ENCODE measurements at places on chromosomes 3 and 15.

- no peak for DNase-seq
Observed at GRCh38 chr15:72801590-72802325, 18.2 kb upstream of the ADPGK start.

DNA sequence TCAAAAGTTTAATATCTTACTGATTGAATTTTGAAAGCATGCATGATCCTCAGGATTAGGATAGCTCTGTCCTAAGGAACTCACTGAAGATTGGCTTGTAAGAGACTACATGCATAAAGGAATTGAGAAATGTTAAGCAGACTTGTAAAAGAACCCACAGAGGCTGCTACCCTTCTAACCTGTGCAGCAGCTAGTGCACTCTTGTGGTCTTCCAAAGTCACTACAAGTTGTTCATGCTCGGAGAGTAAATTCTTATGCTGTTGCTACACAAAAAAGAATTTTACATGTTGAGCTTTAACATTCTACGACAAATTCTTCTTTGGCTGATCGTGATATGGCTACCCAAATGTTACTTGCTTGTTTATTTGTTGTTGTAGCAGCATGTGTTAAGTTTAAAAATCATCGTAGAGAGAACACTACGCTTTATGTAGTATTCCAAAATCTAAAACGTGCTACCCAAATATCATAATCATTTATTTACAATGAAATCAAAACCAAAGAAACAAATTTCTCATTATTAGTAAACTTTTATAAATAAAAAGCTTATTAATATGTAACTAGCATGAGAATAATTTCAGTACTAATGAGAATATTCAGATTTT, 55.0 kb downstream of the GOLIM4 start:
- DNase-seq = peak; percentile 57

- no peak for DNase-seq
Observed at GRCh38 chr15:98501192-98501591, 147.1 kb upstream of the IGF1R start.

GRCh38 chr3:18649666-18650363, 224.7 kb upstream of the SATB1 start:
- DNase-seq = no peak

DNA sequence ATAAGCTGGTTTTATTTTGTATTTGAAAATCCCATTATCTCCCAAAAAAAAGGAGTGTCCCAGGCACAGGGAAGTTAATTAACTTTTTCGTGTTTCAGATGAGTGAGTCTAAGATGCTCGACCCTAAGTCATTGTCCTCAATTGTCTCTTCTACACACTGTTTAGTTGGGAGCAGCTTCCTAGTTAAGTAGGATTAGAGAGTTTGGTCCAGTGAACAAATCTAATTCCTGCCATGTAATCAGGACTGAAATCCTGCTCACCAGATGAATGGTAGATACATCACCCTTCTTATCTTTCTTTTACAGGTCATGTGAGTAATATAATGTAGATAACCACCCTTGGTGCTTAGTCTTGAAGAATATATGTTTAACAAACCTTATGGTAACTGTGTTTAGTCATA, 228.9 kb upstream of the MANF start:
- no peak for DNase-seq

DNA sequence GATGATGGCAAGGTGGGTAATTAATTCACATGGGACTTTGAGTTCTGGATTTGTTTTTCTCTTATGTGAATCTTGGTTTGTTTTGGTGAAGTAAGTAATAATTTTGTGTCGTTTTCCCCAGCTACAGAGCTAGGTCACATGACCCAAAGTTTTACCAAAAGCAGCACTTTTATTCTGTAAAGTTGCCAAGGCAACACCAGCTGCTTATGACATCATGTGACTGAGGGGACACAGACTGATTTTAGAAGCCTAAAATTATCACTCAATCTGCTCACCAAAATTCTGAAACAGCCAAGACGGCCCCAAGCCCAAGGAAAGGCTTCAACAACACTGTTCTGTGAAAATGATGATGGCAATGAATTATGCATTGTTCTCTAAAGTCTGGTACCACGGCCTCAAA, 63.9 kb downstream of the MEX3B start:
- DNase-seq = no peak

DNA sequence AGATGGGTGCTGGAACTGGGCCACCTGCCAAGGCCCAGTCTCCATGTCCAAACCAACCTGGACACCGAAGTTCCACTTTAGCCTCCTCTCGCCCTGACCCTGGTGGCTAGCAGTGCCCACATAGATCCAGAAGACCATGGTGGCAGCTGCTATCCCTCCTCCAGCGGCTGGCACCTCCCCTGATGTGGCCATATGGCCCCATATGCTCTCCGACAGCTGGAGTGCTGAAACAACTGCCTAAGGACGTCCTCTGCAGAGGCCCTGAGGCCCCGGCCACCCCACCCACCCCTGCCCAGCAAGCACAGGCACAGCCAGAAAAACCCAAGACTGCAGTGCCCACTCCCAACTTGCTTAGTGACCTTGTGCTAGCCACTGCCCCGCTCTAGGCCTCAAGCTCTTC, 182.3 kb upstream of the LINGO1 start:
- no peak for DNase-seq

DNA sequence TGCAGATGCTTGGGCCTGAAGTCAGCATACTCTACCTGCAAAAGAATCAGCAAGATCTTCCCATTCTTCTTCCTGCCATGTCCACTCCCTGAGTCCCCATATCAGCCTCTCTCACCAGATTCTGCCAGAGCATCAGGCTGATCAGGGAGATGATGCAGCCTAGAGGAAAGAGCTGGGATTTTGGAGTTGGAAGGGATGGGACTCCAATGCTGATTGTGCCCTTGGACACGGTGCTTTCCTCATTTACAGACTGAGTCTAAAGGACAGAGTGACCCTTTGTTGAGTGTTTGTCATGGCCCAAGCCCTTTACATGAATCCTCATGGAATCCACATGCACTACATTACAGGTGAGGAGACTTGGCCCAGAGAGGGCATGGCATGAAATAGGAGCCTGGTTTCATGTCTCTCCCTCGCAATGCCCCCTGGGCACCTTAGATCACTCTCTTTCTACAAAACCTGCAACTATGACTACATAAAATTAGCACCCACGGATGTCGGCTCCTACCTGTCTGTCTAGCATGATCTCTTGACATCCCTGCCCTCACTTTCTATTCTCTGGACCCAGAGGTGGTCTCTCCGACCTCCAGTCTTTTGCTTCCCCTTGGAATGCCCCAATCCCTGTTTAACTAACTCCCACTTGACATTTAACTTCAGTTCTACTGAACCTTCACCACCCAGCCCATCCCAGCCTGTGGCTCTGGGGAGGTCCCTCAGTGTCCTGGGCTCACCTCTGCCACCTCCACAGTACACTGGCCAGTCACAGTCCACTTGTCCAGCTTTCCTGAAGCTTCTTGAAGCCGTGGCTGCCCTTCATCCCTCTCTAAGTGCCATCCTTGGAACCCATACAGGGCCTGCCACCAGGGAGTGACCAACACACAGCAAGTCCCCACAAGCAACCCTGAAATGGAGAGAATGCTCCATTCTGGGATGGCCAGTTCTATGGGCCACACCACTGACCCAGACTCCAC, 173.5 kb downstream of the ABHD5 start:
- no peak for DNase-seq

GRCh38 chr3:153599685-153600084, 437.7 kb downstream of the RAP2B start:
- DNase-seq = no peak

DNA sequence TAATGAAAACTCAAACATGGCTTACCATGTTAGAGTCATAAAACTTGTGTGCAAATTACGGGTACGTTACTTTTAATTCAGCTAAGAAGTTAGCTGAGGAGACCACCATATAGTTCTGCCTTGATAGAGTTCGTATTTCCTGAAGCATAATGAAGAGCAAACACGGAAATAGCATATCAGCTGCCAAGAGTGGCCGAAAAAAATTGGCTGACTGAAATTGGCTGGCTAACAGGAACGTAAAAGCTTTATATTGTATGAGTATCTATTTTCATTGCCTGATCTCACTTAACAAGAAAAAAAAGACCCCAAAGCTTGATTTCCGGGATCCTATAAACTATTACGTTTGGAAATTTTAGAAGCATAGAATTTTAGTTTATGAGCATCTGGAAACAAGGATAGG, 1222.9 kb downstream of the ZPLD1 start:
- DNase-seq = no peak

GRCh38 chr15:49315391-49315823, 107.6 kb upstream of the FGF7 start:
- no peak for DNase-seq

DNA sequence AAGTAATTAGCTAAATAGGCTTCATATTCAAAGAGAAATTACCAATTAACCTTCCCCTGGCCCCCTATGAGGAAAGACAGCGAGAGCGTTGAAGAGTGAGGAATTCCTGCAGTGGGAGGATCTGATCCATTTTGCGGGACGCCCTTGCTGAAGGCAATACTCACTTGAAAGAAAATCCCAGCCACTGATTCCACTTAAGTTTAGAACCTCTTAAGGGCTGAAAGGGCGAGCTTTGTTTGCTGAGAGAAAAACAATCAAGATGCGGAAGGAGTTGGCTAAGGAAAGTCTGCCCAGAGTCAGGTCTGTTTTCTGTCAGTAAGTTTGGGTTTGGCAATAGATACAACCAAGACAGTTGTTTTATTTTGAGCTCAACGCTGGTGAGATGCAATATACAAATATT, 102.8 kb upstream of the GBE1 start:
- no peak for DNase-seq

GRCh38 chr3:127762787-127763105, 59.6 kb downstream of the MGLL start:
- no peak for DNase-seq

- DNase-seq = no peak
Observed at GRCh38 chr3:45185461-45185860, 39.3 kb upstream of the CDCP1 start.

DNA sequence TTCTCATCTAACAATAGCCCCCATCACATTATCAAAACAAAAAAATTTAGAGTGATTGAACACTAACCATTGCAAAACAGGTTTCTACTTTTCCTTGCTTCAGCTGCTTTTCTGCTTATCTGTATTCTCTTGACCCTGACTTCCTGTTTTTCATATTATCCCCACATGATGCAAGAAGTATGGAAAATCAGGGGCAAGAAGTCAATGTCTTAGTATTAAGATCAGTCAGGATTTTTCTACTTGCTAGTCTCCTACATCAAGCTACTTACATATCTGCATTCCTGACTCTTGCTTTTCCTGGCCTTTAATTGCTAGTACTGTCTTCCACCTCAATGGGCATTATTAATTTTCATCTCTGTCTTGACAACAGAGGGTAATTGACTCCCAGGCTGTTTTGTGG, 300.2 kb downstream of the OTOL1 start:
- no peak for DNase-seq

- DNase-seq = peak; percentile 33
Observed at GRCh38 chr3:113136071-113136470, 75.3 kb upstream of the BOC start.

DNA sequence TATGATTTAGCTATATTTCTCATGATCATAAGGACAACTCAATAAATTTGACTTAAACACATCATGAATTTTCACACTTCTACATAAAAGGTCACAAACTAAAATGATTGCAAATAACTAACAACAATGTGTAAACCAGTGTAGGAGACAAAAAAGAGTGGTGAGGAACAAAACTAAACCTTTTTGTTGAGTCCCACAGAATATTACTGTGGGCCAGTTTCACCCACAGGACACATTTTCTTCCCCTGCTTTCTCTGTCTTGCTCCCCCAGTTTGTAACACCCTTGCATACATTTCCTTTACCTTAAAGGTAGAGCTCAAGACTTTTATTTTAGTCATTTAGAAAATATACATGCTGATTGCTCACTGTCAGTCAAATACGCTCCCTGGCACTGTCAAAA, 130.9 kb upstream of the GOLGA6L6 start:
- DNase-seq = peak; percentile 18

DNA sequence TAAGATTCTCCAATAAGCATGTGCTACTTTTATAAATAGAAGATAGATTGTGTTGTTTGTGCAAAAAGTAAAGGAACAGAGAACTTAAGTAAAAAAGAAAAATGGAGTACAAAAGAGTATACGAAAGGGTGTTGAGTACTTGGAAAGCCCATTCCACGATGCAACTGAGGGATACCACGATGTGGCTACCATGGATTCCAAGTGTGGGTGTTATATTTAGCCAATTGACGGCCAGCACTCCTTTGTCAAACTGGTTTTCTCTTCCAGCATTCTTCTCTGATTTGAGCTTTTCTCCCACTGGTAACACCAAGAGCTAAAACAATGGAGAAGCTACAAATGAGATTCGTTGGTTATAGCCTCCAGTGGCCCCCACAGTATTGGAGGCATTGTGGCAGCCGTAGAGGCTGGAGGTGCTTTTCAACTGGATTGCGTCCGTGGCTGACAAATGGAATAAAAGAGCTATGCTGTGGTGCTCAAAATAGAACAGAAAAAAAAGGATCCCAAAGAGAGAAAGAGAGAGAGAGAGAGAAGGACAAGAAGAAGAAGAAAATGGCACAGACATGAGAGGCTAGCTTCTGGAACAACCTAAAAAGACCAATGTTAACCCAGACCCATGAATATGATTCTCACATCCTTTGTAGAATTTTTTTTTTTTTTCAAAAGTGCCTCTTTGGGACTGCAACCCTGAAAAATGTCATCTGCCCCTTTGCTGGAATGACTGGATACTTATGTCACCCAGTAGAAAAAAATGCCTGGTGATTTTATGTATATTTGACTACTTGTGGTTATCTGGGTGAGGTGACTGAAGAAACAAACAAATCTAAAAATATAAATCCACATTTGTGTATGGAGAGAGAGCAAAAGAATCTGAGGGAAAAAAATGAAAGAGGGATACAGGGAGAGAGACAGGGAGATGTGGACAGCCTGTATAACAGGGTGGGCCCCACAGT, 345.1 kb downstream of the RORA start:
- DNase-seq = no peak

Measured in MM.1S (cell line).